ENCODE measurements at places on chromosomes 6 and 20.

GRCh38 chr6:20366082-20366830 lies 35.4 kb upstream of the E2F3 start:
- no peak for DNase-seq

GRCh38 chr6:108027594-108027993 lies 46.9 kb downstream of the OSTM1 start:
- DNase-seq: peak; percentile 4

- DNase-seq: peak; percentile 72
Observed at GRCh38 chr6:7671076-7671475, 54.8 kb upstream of the BMP6 start.

DNA sequence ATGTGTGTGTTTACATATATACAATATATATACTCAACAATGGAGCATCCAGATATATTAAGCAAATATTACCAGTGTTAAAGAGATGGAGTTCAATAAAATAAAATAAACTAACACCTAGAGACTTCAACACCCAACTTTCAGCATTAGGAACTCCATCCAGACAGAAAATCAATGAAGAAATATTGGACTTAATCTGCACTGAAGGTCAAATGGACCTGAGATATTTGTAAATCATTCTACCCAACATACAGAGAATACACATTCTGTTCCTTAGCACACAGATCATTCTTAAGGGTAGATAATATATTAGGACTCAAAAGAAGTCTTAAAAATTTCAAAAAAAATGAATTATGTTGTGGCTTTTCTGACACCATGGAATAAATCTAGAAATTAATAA lies 832.3 kb upstream of the ADGRB3 start:
- DNase-seq: no peak

DNA sequence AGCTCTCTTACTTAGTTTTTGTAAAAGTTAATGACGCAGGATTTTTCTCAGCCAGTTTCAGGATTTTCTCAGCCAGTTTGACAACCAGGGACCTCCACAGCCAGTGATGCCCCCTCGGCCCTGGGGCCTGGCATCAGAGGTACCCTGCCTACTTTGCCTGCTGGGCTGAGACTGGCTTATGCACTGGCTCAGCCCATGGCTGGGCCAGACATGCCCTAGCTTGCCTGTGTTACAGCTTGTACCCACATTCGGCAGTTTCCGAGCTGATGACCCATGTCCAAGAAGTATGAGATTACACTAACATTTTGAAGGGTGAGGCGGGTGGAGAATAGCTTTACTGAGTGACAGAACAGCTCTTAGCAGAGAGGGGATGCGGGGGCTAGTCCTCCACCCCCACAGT lies 406.1 kb upstream of the HSF2 start:
- no peak for DNase-seq

DNA sequence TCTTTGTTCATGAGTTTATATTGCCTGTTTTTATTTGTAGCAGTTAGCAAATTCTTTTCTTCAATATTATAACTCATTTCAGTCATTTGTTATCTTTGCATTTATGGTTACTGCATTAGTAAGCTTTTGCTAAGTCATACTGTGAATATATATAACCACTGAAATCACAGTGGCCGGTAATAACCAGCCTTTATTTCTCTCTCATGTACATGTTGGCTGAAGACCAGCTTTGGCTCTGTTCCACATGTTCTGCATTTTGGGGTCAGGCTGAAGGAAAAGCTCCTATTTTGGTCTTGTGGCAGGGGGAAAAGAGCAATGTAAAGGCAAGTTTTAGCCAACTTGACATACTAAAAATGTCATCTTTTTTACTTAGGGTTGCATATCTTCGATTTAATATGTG lies 276.3 kb downstream of the BCKDHB start:
- peak; percentile 96 for DNase-seq

DNA sequence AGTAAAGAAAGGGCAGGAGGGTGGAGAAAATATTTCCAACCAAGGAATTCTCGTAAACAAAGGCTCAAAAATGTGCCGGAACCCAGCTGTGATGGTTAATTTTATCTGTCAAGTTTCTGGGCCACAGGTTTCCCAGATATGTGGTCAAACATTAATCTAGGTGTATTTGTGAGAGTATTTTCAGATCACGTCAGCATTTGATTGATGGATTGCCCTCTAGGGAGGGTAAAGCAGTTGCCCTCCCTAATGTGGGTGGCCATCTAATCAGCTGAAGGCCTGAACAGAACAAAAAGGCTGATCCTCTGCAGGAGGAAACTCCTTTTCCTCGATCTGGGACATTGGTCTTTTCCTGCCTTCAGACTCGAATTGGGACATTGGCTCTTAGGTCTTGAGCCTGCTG lies 298.7 kb upstream of the TCF21 start:
- no peak for DNase-seq

GRCh38 chr6:43944908-43945767 lies 175.1 kb downstream of the VEGFA start:
- no peak for DNase-seq
